ENCODE measurements at places on chromosomes 1 and 21. TPM values are rescaled to one million over a fixed set of nuclear protein-coding genes. Genes with fewer than 3 reads are reported as not detected.

Gene AVPR1B
- total RNA-seq: not detected

Gene SMPDL3B
- under 0.01 TPM for total RNA-seq

Gene KPRP
- total RNA-seq: not detected

Gene ZBTB8A
- 10.5 TPM for total RNA-seq

Gene CELA2A
- total RNA-seq: not detected

Gene HMGCS2
- total RNA-seq: not detected

Gene INSRR
- total RNA-seq: not detected

Gene DMRTA2
- total RNA-seq: not detected

All from placental epithelial cell (primary cell).